ENCODE measurements at places on chromosomes 6 and 20.

DNA sequence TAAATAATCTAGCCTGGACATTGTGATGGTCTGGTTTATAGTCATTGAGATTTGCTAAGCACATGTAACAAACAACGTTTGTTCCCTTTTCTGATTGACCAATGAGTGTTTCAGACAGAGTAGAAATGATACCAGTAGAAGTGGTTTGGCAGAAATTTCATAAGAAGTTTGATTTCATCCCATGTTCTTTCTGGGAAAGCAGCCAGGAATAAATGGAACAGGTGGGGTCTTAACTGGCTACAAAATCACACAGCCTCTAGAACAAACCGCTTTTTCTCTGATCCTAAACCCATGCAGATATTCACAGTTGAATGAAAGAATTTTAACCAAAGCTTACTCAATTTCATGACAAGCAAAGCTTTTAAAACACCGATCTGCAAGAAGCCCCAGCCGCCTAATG lies 227.5 kb downstream of the UST start:
- no peak for DNase-seq

DNA sequence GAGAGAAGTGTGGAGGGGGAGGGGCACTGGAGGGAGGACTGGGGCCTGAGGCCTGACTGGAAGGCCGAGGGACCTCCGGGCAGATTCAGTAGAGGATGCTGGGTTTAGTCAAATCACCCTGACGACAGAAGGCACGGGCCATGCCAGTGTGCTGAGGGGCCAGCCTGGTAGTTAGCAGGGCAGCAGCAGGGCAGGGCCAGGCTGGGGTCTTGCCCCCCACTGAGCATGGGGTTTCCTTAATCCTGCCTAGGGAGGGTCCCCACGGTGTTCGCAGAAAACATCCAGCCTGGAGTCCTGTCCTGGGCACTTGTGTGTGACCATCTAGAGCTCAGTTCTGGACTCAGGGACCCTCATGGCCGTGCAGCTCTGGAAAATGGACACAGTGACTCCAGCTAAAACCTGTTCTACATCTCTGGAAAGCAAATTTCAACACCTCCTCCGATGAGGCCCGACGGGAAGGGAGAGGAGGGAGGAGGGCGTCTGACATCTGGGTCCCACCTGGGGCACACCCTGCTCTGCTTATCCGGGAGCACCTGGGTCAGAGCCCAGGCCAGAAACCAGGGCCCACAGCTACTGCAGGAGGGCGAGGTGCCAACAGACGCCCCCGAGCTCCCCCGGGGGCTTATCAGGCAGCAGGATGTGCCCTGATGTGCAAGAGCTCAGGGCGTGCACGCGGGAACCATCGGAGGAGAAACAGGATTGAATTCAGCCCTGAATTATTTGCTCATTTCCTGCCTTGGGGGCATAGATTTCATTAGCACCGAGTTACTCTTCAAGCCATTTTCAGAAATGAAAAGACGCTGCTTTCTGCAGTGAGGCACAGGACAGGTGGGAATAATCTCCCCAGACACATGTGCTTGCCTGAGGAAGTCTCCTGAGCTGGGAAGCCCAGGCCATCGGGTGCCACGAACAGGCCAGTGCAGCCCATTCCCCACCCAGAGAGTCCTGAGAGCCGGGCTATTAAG lies 78.0 kb upstream of the MPC1 start:
- DNase-seq = no peak

DNA sequence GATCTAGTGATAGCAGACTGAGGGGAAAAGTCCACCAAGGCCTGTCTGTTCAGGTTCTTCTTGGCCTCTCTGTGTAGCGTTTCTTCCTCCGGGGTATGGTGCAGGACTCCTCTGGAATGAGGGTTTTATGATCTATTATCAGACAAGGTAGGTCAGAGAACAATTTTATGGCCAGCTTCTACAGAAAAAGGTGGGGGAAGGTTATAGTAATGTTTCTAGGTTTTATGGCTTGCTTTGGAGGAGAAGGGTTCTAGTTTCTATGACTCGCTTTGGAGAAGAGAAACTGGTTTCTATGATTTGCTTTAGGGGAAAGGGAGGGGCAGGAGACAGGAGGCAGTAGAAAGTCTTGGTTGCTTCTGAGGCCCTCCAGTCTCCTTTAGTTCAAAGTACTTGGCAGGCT lies 144.8 kb upstream of the LAMA2 start:
- no peak for DNase-seq

DNA sequence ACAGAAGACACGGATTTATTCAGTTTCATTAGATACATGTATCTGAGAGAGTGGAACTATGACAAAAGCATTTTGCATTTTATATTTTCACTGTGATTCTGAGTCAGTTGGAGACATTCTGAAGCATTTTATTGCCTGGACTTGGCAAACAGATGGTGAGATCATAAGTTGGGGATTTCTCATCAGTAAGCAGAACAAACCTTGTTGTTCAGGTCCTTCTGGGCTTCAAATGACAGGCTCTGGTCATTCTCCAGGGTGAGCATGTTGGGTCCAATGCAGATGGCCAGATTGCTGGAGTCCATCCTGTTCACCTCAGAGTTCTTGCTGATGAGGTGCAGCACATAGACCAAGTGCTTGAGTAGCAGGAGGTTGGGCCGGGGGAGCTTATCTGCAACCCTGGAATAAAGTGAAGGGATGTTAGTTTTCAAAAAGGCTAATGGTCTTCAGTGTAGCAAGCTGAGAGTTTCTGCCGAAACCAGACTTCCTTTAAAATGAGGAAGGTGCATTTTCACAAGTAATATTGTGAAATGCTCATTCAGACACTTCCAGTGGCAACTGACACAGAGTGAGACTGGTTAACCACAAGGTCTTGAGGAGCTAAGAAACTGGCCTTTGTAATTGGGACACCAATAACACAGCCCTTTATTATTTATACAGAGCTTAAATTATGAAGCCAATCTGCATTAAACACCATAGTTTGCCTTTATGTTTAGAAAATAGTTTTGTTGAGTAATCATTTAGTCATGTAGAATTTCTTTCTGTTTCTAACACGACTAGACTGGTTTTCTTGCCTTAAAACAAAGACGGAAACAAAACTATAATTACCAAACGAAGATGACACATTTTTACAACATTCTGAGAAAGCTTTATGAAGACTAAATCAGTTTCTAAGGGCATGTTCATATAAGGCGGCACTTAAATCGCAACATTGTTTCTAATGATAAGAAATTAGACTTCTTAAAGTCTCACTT lies 5.6 kb downstream of the TAGAP start:
- DNase-seq = peak; percentile 93

All from suppressor macrophage treated with lipopolysaccharide for 4 hours (primary cell).